Activated CD8-positive, alpha-beta T cell treated with anti-CD3 and anti-CD28 coated beads for 36 hours (primary cell): ENCODE measurements at places on chromosomes 12 and 14. TPM values are rescaled to one million over a fixed set of nuclear protein-coding genes. Genes with fewer than 3 reads are reported as not detected.

The LUM gene
- not detected for total RNA-seq

The TAS2R19 gene
- 1.4 TPM for total RNA-seq

The KCNMB4 gene
- 1.0 TPM for total RNA-seq

The CMKLR1 gene
- not detected for total RNA-seq

The KRT5 gene
- not detected for total RNA-seq

The FAM186B gene
- not detected for total RNA-seq

The C14orf180 gene
- total RNA-seq: not detected

The TEX22 gene
- 1.2 TPM for total RNA-seq

The PPM1H gene
- total RNA-seq: not detected

The C1RL gene
- total RNA-seq: 11.8 TPM

The MTA1 gene
- 140 TPM for total RNA-seq

The CBLN3 gene
- 2.9 TPM for total RNA-seq

The MUCL1 gene
- not detected for total RNA-seq

The MYRFL gene
- not detected for total RNA-seq

The AKAP6 gene
- total RNA-seq: 1.2 TPM

The AICDA gene
- total RNA-seq: not detected

The PLEKHG7 gene
- total RNA-seq: not detected

The KIF26A gene
- total RNA-seq: 0.59 TPM

The PLEKHH1 gene
- 4.8 TPM for total RNA-seq

The CLEC1A gene
- total RNA-seq: not detected

The SYNDIG1L gene
- total RNA-seq: not detected

The TBX3 gene
- total RNA-seq: not detected

The ERH gene
- 313 TPM for total RNA-seq

The ZNF740 gene
- 31.3 TPM for total RNA-seq

The PPP1CC gene
- 242 TPM for total RNA-seq

The NPFF gene
- not detected for total RNA-seq

The DLGAP5 gene
- total RNA-seq: 75.4 TPM

The RARG gene
- 19.7 TPM for total RNA-seq

The CAPZA3 gene
- not detected for total RNA-seq

The FSCB gene
- total RNA-seq: not detected

The SLC7A8 gene
- total RNA-seq: 1.5 TPM

The TGM1 gene
- 3.1 TPM for total RNA-seq

The SLC41A2 gene
- 5.3 TPM for total RNA-seq

The OVCH1 gene
- not detected for total RNA-seq

The CLSTN3 gene
- total RNA-seq: 30.8 TPM

The RIN3 gene
- total RNA-seq: 61.3 TPM

The TRIAP1 gene
- total RNA-seq: 43.1 TPM

The TC2N gene
- total RNA-seq: 28.5 TPM

The ALDH6A1 gene
- 10.8 TPM for total RNA-seq

The CD9 gene
- total RNA-seq: 9.1 TPM

The CDH24 gene
- 0.69 TPM for total RNA-seq

The PMEL gene
- 0.65 TPM for total RNA-seq

The TCL1B gene
- total RNA-seq: not detected

The NAP1L1 gene
- total RNA-seq: 1,104 TPM

The RERG gene
- not detected for total RNA-seq

The RNASE2 gene
- not detected for total RNA-seq

The TRHDE gene
- total RNA-seq: not detected

The SIRT4 gene
- total RNA-seq: 3.3 TPM

The NRL gene
- total RNA-seq: 2.5 TPM

The KLHL33 gene
- total RNA-seq: 0.54 TPM

The TMEM179 gene
- not detected for total RNA-seq

The IFT43 gene
- total RNA-seq: 10.4 TPM

The NOVA1 gene
- not detected for total RNA-seq

The CLEC2B gene
- 38.4 TPM for total RNA-seq

The NEMF gene
- total RNA-seq: 63.8 TPM
